ENCODE measurements at places on chromosomes 5 and 9.
A peak's percentile ranks its signal among the peaks of the same experiment; 100 is the strongest.

DNA sequence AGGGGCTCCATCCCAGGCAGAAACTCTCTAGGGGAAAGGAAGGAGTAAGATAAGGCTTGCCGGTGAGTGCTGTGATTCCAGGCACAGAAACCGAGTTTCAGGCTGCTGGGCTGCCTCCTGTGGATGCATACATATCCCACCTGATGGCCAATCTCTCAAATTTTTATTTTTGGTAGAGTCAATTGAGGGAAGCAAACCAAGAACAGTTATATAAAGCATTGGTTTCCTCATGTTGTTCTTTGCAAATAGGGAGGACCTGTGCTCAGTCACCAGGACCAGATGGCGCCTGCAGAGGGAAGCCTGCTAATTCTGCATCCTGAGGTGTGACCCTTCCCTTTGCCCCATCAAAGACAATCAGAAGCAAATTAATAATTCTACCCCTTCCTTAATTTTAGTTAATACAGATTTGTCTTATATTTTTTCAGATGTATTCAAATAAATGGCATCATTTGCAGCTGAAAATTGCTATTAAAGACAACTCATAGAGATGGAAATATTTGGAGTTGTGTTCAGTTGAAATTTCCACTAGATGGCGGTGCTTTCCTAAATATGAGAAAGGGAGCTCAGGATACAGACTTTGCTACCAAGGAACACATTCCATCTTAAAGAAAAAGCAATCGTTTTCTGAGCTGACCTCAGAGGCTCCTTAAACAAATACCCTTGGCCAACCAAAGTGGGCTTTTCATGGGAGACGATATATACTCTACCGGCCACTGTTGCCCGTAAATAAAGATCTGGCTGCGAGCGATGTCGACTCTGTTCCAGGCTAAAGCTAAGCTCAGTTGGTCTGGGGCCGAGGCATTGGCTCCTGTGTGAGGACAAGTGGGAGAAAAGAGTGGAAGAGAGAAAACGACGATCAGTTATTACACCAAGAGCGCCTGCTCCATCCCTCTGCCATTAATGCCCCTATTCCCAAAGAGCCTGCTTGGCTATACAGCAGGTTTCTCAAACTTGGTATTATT, 225.7 kb upstream of the KLF9 start:
- no peak for DNase-seq

GRCh38 chr5:142689081-142689480, 3.2 kb upstream of the FGF1 start:
- DNase-seq, result no peak

DNA sequence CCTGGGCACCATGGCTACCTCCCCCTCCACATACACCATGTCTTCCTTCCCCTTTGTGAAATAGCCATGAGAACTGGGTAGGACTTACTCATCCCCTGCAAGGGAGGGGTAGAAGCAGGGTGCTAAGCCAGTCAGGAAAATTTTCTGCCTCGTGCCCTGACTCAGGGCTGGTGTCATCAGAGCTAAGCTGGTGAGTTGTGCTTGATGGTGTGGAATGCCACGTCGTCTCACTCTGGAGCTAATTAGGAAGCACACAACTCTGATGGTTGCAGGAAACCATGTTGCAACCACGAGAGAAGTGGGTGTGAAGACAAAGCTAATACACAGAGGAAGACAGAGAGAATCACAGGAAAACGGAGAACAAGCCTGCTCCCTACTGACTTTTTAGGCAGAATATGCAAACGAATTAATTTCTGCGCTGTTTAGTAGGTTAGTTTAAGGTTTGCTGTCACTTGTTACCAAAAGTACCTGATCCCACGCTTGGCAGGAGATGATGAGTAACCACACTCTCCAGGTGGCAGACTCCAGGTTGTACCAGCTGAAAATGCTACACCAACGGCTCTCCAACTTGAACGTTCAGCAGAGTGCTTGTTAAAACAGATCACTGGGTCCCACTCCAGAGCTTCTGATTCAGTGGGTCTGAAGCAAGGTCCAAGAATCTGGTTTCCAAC, 54.5 kb downstream of the STK10 start:
- DNase-seq, result no peak

- DNase-seq, result no peak
Observed at GRCh38 chr9:99078717-99079116, 26.2 kb upstream of the TGFBR1 start.

DNA sequence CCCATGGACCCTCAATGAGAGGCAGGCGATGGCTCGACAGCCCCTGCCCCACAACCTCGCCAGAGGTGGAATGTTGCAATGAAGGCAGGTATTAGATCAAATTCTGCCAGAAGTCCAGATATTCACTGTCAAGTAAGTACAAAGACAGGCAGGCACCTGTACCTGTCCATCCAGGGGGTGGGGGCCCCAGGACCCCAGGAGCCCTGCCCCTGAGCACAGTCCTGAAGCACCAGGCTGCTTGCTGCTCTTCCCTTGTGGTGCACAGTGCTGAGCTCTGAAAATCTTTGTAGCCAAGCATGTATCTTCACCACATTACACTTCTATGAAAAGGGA, 26.2 kb upstream of the HMCN2 start:
- DNase-seq, result no peak

GRCh38 chr9:6471231-6471850, 58.3 kb downstream of the UHRF2 start:
- no peak for DNase-seq

DNA sequence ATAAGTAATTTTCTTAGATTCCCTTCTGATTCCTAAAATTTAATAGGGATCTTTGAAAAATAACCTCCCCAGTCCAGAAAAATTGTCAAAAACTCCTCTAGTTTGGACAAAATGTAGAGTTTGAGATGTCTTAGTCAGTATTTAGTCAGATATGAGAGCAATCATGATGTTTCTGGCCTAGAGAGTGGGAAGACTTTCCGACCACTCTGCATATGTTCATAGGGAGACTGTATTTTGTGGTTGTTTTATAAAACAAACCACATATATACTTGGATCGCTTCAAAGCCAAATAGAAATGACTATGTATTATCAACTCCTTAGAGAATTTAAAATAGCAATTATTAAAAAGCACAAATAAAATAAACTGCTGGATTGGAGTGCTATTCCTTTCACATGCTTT, 15.8 kb downstream of the ZFAND5 start:
- DNase-seq, result no peak

DNA sequence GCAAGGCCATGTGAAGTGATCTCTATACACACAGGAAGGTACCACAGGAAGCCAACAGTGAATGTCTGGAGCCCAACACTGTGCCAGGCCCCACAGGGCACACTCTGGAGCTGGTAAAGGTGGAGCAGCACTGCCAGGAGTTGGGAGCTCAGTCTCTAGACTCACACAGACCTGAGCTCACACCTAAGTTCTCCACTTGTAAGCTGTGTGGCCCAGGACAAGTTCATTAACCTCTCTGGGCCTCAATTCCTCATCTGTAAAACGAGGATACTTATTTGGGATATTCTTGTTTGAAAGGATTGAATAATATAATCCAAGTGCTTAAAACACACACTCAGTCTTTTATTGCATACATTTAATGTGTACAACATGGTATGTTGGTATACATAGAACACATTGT, 60.6 kb upstream of the IQGAP2 start:
- no peak for DNase-seq

GRCh38 chr9:17824191-17824590, 245.3 kb downstream of the SH3GL2 start:
- no peak for DNase-seq

DNA sequence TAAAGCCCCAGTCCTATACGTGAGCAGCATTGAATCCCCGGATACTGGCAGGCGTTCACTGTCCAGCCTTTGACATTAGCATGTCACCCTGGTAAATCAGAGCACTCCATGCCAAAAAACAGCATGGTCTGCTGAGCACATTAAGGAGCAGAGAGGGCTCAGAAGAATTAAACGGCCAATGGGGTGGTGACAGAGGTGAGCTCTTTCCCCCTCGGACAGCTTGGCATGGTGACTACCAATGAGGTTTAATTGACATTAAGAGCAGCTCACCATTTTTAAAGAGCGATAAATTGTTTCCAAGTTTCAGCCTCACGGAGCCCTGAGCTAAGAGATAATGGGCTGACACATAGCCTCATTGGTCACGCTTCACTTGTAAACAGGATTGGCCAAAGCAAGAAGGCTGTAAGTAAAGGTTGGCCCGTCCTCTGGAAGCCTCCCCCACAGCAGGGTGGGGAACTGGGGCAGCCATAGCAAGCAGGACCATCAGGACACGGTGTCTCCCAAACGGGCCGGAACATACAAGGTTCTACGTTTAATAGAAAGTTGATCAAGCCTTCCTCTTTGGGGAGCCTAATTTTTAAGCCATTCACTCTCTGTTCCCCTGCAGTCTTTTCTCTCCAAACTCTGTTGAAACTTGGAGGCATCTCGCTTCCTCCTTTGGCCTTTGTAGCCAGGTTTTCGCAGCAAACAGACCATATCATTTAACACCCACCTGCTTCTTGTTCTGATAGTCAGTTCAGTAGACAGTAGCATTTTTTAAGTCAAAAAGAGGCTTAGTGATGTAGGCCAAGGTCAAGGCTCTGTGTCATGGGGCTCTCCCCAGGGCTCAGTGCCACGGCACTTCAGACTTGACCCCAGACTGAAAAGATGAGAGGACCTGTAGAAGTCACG, 25.9 kb downstream of the QRFP start:
- no peak for DNase-seq

GRCh38 chr5:53557386-53557785, 3.1 kb upstream of the NDUFS4 start:
- no peak for DNase-seq

DNA sequence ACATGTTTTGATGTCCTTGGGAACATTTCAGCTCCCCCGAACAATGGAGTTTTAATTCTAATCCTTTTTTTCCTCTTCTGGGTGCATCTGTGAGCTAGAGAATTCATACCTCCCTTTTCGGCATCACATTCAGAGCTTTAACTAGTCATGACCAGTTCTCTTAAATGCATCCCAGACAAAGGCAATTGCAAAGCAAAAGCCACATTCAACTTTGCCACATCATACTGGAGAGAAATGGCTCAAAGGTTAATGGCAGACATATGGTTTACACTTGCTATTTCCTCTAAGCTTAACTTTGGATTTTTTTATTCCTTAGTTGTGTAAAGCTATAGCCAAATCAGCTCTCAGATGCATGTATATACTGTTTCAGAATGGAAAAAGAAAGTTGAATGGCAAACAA, 153.3 kb downstream of the ESM1 start:
- DNase-seq, result no peak

DNA sequence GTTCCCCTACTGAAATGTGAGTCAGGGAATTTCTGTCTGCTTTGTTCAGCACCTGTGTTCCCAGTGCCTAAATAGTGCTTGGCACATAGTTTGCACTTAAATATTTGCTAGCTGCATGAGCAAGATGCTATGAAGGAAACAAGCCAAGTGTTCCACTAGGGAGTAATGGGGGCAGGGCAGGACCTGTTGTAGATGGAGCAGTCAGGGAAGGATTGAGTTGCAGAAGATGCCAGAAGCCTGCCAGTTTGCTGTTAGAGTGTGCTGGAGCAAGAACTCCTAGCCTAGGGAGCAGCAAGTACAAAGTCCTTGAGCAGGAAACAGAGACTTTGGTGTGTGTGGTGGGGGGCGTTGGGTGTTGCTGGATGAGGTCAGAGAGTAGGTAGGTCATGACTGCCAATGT, 87.5 kb downstream of the DAB2IP start:
- no peak for DNase-seq

DNA sequence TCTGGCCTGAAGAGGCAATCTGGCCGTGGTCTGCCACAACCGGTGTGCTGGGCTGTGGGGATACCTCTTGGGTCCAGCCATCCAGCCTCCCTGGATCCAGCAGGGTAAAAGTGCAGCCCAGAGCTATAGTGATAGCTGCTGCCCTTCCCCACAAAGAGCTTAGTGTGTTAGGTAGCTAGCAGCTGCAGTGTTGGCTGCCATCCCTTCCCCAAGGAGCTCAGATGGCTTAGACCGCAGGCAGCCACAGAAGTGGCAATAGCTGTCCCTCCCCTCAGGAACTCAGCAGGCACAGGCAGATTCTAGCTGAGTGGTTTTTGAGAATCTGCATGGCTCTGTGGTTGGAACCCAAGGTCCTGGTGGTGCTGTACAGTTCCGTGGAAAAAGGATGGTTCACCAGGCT, 40.1 kb downstream of the GIN1 start:
- no peak for DNase-seq

GRCh38 chr9:129726322-129727160, 26.3 kb downstream of the PTGES start:
- DNase-seq, result peak; percentile 53

GRCh38 chr9:137969685-137970084, 92.1 kb downstream of the CACNA1B start:
- DNase-seq, result no peak
